NB4 (cell line): ENCODE measurements at places on chromosomes 4 and X.

DNA sequence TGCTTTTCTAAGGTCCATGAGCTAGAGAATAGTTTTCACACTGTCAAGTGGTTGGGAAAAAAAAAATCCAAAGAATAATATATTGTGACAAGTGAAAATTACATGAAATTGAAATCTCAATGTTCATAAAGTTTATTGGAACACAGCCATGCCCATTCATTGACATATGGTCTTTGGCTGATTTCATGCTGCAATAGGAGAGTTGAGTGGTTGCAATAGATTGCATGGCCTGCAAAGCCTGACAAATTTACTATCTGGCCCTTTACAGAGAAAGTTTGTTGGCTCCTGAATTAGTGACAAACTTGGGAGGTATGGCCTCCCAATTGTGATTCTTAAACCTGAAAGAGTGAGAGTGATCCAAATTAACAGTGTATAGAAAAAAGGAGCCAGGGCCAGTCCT lies 115.5 kb upstream of the FAM9C start:
- no peak for DNase-seq

- peak; percentile 91 for DNase-seq
Measured at GRCh38 chr4:10006601-10007435, 14.5 kb downstream of the SLC2A9 start.

DNA sequence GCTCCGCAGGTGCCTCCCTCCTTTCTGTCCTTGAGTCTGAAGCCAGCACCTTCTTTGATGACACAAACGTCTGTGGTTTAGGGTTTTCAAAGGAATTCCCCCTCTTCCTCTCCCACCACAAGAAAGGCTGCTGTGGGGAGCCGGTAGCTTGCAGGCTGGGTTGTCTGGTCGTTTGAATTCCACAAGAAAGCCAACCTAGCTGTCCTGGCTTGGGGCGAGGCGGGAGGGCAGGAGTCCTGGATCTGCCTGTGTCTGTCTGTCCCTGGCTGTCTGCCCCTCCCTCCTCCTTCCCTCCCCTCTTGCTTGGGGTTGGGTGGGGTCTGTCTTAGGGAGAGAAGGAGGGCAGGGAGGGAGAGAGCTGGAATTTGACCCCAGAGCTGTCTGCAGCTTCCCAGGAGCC lies 56.3 kb downstream of the SHROOM2 start:
- no peak for DNase-seq

DNA sequence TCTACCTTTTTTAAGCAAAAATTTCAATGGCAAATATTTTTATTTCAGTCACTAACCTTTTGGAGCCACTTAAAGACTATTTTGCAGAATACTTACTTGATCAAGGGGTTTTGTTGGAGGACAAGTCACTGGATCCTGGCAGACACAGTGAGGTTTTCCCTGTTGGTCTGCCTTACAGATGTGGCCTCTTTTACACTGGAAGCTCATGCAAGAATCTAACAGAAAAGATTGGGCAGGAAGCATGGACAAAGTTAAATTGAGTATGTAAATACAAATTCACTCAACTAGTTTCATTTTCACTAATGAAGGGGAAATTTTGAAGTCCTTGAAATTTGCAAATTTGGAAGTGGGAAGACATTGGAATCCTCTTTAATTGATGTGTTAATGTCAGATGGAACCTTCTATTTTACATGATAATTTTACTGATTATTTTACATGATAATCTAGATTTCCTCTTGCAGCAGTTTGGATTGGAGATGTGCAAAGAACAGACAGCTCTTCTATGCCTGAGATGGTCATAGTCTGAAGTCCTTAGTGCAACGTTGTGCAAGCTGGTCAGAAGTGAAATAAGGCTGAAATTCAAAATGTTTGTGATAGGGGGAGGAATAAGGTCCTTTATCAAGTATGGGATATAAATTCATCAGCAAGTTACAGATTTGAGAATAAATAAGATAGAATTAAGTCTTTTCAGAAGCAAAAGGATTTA lies 38.4 kb downstream of the SPARCL1 start:
- DNase-seq: no peak

DNA sequence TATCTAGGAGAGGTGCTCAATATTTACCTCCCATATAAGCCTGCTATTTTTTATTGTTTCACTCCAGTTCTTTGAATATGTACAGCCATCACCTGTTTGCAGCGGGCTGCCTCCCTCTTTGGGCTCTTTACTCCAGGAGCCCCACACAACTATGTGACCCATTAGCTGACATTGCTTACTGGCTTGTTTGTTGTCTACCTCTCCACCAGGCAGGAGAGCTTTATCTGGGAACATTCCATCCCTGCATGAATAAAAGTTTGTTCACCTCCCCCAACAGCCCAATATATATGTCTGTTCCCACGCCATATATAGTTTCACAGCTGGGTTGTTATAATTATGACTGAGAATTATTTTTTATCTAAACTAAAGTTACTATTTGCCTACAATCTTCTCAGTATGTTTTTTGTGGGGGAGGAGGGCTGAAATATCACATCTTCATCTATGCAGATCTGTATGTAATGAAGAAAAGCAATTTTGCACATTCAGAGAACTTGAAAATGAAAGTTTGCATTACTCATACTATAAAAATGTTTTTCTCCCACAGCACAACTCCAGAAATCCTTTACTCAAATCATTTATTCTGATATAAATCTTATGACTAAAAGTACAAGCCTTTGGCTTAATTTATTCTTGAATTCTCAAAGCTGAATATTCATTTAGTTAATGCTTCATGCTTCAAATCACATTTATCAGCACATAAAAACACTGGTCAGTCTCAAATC lies 61.2 kb upstream of the DAPP1 start:
- no peak for DNase-seq

DNA sequence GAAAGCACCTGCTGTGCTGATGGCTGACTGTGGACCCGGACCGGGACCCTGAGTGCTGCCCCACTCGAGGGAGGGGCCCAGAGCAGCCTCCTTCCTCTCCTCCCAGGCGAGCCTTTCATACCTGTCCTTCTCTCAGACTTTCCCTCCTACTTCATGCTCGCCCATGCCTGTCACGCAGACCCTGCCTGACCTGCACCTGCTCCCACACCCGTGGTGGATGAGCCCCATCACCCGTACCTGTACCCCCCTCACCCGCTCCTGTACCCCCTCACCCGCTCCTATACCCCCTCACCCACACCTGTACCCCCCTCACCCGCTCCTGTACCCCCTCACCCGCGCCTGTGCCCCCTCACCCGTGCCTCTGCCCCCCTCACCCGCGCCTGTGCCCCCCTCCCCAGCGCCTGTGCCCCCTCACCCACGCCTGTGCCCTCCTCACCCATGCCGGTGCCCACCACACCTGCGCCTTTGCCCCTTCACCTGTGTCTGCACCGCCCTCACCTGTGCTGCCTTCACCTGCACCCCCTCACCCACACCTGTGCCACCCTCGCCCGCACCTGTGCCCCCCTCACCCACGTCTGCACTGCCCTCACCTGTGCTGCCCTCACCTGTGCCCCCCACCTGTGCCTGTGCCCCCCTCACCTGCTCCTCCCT lies 5.8 kb downstream of the MAEA start:
- no peak for DNase-seq

DNA sequence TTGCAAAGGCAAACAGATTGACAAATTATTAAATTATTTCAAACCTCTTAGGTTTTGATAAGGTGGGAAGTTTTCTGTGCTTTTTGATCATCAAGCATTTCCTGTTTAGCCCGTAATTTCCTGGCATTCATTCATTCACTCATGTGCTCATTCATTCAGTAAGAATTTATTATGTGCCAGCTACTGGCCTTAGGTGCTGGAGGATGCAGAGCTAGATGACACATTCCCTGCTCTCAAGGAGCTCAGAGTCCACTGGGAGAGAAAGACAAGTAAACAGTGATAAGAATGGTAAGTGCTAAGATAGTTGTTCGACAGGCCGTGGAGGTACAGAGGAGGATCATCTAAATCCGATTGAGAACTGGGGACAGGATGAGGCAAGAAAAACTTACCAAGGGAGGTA lies 153.0 kb downstream of the DCTD start:
- no peak for DNase-seq

DNA sequence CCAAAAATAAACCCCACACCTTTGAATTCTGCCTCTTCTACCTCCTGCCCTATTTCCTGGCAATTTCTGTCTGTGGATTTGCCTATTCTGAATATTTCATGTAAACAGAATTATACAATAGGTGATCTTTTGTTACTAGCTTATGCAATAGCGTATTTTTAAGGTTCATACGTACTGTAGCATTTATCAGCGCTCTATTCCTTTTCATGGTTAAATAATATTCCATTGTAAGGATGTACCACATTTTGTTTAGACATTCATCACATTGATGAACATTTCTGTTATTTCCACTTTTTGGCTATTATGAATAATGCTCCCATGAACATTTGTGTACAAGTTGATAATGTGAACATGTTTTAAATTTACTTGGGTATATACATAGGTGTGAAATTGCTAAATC lies 780.4 kb upstream of the MAGEB2 start:
- no peak for DNase-seq

DNA sequence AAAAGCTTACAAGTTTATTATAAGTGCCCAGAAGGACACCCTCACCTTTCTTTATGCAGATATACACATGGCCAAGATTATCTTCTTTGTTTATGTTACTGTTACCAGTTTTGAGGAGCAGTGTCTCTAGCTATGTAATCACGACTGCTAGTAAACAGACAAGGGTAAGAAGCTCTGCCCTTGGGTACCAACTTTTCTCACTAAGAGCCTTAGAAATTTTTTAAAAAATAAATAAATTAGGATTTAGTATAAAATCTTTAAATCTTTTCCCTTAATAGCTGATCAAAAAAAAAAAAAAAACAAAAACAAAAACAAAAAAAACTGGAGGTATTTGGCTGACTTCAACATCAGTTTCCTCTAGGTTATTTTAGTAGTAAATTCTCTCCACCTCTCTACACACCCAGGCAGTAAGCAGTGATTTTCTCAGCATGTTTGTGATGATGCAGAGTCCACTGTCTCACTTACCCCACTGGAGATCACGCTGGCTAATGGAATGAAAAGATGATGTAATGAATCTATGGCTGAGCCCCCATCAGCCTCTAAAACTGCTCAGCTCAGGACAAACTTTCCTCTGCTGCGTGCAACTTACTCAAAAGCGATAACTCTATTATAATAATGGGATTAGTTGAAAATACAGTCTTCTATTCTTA lies 125.9 kb downstream of the FRYL start:
- no peak for DNase-seq

DNA sequence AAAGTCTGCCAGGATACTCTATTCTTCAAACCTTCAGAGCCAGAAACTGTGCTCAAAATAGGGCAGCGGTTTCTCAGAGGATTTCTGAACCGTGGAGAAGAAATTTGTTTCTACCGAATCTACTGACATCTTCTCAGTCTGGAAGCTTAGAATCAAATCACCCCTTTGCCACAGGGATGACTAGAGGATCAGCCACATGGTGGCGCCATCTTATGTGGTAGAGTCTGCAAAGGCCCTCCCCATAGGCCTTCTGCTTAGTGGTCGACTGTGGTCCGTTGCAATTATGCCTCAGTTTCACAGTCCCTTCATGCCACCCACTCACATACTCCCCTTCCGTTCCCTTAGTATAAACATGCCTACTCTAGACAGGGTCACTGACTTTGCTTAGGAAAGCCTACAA lies 680.7 kb upstream of the SPANXN1 start:
- peak; percentile 21 for DNase-seq

DNA sequence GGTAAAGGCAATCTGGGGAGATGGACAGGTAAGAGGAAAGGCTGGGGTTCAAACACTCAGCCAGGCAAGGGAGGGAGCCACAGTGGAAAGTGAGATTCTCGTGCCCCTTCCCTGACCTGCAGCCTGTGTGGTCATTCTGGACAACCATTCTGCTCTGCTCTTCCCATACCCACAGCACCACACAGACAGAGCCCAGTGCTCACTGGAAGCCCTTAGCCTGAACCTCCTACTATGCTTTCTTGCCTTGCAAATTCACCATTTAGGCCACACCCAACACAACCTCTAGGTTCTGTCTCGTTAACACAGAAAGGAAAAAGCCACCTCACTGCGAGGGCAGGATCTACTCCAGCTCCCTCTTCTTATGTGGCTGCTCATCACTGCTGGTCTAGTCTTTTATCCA lies 92.7 kb downstream of the SHISA3 start:
- DNase-seq: no peak

DNA sequence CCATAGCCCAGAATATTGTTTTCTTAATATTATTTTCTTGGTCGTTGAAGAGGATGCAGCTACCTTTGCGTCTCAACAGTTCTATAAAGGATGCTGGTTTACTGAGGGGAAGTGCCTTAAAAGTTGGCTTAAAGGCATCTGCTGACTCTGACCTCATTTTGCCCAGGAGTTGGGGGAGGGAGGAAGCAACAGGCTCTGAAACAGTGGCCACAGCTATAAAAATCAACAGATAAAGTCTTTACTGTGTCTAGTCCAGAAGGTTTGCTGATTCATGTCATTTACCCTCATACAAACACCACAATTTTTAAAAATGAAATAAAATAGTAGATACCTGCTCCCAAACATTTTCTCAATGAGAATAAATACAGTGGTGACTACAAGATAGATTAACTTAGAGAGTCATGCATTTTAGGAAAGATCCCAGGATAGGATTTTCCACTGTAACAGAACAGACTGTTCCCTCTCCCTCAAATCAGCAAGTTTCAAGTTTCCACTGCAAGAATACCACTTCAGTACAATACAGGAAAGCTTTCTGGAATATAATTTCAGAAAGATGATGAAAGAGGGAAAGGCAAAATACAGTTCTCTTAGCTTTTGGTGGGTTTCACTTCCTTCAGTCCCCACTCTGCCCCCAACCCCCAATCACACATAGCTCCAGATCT lies 1.9 kb downstream of the PHKA1 start:
- peak; percentile 53 for DNase-seq

- no peak for DNase-seq
Measured at GRCh38 chrX:103704863-103705262, 5.8 kb upstream of the TMEM31 start.

GRCh38 chr4:8911316-8912088 lies 39.9 kb upstream of the HMX1 start:
- peak; percentile 3 for DNase-seq

GRCh38 chr4:73763877-73764276 lies 23.5 kb downstream of the CXCL8 start:
- no peak for DNase-seq

DNA sequence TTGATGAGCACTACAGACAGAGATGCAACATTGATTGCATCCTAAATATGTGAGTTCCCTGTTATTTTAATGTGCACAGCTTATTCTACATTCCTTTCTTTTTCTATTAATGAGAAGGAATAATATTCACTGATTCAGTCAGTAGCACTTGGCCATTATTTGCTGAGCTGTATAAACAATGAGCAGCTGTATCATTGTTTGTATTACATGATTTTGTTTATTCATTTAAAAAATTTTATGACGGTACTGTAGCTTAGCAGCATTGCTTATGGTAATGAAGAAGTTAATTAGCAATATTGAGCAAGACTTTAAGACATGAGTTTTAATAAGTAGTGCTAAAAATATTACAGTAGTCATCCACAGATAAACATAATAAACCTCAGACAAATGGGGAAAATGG lies 582.0 kb downstream of the ADGRL3 start:
- no peak for DNase-seq

DNA sequence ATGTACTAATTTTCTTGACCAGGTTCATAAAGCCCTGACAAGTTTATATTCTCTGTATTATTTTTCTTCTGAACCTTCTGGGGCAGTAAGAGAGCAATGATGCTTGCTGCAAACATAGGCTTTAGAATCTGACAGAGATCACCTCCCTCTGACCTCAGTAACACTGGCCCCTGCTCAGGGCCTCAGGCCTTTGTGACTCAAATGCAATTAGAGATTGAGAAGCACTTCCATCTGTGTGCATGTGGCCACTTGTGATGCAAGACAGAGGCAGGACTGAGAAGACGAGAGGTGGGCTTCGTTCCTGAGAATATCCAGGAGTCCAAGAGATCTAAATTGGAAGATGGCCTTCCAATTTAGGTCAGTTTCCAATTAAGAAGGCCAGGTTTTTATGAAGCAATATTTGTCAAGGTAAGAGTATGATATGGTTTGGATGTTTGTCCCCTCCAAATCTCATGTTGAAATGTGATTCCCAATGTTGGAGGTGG lies 82.8 kb upstream of the VEGFC start:
- no peak for DNase-seq
